T-helper 9 cell (primary cell): ENCODE measurements at places on chromosomes 6 and 20.

GRCh38 chr6:155260686-155261085 is 3.1 kb upstream of the CLDN20 start:
- no peak for DNase-seq

DNA sequence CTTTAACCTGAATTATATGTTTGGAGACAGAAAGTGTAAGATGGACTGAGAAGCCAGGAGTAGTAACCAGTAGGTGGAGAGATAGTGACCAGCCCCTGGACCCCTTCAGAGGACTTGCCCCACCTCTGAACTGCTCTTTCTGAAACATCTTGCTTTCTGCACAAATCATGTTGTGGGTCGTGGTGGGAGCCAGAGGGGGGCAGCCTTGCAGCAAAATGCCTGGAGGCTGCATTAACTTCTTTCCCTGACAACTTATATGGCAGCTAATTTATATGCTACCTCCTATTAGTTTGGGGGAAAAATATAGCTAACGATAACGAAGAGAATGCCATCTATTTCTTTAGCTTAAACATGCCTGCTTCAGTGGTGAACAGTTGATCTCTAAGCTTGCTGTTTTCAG is 859.8 kb downstream of the MAFB start:
- no peak for DNase-seq

- no peak for DNase-seq
Observed at GRCh38 chr6:148868314-148868713, 121.5 kb downstream of the UST start.

DNA sequence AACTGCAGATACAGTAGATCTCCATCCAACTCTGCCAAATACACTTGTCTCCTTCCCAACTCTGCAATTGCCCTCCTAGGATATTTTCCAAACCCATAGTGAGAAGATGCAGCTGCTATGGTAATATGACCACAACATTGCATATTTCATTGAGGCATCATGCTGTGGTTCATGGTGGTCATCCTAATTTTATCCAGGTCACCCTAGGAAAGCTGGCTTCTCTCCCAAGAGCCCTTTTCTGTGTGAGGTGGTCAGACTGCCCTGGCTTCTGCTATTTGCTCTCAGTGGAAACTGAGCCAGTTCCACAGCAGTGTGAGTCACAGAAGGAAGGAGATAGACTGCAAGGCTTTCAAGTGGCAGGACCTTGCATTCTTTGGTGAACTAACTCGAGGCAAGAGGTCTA is 5.5 kb downstream of the OGFRL1 start:
- DNase-seq: no peak

GRCh38 chr6:139883776-139884175 is 509.3 kb upstream of the CITED2 start:
- no peak for DNase-seq

- no peak for DNase-seq
Observed at GRCh38 chr20:57753332-57754164, 43.7 kb upstream of the PMEPA1 start.
